Stimulated activated CD8-positive, alpha-beta memory T cell treated with anti-CD3 and anti-CD28 coated beads, Interleukin-12 subunit alpha, Interleukin-12 subunit beta, amount 100 ng/mL, for 4 hours (primary cell): ENCODE measurements at places on chromosomes 2 and 18.

- DNase-seq, result no peak
Observed at GRCh38 chr18:36249392-36249791, 48.1 kb upstream of the FHOD3 start.

GRCh38 chr2:100692381-100692780 is 127.6 kb upstream of the NPAS2 start:
- no peak for DNase-seq

- DNase-seq, result peak; percentile 46
Observed at GRCh38 chr2:136008205-136008865, 22.9 kb upstream of the DARS1 start.

GRCh38 chr2:163944347-163944737 is 208.5 kb upstream of the FIGN start:
- DNase-seq, result no peak

DNA sequence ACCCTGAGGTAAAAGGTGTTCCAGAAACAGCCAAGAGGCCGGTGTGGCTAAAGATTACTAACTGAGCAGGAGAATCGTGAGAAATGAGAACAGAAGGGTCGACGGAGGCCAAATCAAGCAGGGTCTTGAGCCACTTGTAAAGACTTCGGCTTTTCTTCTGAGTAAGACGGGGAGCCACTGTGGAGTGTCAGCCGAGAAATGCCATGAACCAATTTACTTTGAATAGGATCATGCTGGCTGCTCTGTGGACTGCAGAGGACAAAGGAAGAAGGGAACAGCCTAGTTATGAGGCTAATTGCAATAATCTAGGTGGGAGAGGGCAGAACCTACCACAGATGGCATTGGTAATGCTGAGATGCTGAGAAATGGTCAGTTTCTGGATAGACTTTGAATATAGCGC is 16.8 kb downstream of the VIT start:
- no peak for DNase-seq

DNA sequence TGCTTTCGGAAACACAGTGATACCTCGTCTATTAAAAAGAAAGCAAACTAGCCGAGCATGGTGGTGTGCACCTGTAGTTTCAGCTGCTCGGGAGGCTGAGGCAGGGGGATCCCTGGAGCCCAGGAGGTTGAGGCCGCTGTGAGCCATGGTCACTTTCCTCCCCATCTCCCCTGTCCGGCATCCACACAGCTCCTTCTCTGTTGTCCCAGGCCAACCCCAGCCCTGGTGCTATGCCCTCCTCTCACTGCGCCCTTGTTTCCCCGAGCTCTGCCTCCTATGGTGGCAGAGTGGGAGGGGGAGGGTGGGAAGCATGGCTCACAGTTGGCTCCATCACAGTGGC is 15.4 kb downstream of the RTP5 start:
- no peak for DNase-seq

DNA sequence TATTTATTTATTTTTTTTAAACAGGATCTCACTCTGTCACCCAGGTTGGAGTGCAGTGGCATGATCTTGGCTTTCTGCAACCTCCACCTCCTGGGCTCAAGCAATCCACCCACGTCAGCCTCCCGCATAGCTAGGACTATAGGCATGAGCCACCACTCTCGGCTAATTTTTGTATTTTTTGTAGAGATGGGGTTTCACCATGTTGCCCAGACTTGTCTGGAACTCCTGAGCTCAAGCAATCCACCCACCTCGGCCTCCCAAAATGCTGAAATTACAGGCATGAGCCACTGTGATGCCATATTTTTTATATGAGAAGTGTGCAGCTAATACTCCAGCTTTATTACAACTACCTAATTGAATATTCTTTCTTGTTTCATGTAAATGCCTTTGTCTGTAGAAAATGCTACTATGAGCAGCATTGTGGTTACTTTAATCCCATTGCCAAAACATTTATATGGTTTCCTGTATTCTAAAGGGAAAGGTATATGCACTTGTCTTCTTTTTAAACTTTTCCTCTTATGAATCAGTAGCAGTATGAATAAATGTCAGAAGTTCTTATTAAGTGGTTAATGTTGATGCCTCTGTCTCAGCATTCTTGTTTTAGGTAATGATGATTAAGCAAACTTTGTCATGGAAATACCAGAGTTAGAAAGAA is 9.5 kb upstream of the BCL2L11 start:
- no peak for DNase-seq

GRCh38 chr2:44826601-44827000 is 114.9 kb upstream of the SIX3 start:
- no peak for DNase-seq

DNA sequence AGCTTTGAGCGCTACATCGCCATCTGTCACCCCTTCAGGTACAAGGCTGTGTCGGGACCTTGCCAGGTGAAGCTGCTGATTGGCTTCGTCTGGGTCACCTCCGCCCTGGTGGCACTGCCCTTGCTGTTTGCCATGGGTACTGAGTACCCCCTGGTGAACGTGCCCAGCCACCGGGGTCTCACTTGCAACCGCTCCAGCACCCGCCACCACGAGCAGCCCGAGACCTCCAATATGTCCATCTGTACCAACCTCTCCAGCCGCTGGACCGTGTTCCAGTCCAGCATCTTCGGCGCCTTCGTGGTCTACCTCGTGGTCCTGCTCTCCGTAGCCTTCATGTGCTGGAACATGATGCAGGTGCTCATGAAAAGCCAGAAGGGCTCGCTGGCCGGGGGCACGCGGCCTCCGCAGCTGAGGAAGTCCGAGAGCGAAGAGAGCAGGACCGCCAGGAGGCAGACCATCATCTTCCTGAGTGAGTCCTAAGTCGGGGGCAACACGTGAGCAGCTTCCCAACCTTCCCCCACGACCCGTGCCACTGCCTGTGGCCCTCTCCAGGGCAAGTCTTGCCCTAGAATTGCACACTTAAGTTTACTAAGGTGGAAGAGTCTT is 928 bp downstream of the GPR39 start:
- DNase-seq, result no peak

DNA sequence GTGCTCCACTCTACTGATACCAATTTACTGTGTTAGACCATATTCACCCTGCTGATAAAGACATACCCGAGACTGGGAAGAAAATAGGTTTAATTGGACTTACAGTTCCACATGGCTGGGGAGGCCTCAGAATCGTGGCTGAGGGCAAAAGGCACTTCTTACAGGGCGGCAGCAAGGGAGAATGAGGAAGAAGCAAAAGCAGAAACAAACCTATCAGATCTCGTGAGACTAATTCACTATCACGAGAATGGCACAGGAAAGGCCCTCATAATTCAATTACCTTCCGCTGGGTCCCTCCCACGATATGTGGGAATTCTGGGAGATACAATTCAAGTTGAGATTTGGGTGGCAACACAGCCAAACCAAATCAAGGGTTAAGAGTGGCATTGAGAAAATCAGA is 65.2 kb downstream of the LDLRAD4 start:
- DNase-seq, result no peak

- no peak for DNase-seq
Observed at GRCh38 chr2:83565626-83566025, 893.5 kb downstream of the SUCLG1 start.

DNA sequence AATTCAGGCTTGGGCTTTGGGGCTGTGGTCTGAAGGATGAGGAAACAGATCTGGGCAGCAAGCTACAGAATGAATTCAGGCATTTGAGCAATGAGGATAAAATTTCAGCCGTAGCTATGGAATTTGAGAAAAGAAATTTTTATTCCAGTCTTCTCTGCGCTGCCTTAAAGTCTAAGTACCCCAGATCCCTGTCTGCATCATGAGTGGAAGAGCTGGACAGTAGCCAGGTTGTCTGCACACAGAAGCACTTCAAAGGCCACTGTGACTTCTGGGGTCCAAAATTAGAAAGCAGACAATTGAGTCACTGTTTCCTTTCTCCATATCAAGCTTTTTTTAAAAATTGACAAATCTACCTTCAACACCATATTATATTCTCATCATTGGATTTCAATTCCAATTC is 787.6 kb upstream of the GCFC2 start:
- DNase-seq, result no peak

- DNase-seq, result no peak
Observed at GRCh38 chr2:20035955-20036666, 15.3 kb downstream of the LAPTM4A start.

DNA sequence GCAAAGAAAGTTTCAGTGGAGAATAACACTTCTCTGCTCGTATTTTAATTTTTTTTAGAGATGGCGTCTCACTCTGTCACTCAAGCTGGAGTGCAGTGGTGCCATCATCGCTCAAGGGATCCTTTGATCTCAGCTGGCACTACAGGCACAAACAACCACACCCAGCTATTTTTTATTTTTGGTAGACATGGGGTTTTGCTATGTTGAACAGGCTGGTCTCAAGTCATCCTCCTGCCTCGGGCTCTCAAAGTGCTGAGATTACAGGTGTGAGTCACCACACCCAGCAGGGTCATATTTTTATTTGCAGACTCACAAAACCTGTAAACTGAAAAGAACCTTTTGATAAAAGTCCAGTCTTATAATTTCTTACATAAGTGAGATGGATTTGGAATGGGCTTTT is 2.6 kb downstream of the TRAK2 start:
- DNase-seq, result no peak

DNA sequence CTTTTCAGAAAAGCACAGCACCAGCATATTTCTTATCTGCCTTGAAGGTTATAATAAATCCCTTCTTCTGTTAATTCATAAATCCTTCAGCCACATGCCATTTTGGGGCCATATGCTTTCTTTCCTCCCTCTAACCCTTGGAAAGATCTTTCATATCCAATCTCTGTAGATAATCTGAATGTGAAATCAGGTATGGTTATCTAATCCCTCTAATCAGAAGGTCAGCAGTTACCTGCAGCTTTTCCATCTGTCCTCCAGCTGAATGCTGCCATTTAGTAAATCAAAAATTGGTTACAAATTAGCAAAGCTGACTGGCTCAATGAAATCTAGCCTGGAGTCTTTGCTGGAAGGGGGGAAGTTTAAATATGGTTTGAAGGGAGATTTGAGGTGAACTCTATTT is 230.5 kb downstream of the PIK3C3 start:
- no peak for DNase-seq

DNA sequence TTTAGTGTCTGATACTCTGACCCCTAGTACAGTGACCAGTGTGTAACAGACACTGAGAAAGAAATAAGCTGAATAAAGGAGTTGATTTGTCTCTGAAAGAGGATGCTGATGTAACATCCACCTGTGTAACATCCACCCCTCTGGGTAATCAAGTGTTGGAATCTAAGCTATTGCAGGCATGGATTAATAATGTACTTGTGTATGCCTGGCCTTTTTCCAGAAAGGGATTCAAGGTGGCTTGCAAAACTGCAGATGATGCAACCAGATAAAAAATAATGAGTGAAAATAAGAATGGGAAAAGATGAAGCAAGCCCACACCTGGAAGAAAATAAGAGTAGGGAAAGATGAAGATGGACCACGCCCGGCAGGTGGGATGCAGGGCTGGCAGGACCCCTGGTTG is 48.2 kb upstream of the FOXI3 start:
- no peak for DNase-seq

DNA sequence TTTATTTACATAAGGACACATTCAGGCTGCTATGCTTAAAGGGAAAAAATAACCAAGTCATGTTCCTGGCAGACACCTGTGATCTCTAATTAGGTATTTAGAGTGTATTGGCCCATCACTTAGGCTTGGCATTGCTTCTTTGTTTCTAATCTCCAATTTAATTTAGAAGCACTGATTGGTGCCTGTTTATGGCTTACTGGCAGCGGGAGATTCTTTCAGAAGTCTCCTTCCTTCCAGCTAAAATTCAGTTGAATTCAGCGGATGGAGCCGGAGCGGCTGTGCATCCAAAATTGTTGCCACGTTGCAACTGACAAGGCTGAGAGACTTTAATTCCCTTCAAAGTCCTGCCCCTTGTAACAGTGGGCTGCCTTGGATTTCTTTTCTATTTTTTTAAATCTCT is 66.5 kb downstream of the VWA3B start:
- no peak for DNase-seq

GRCh38 chr2:110173523-110173922 is 31.3 kb downstream of the NPHP1 start:
- DNase-seq, result no peak

DNA sequence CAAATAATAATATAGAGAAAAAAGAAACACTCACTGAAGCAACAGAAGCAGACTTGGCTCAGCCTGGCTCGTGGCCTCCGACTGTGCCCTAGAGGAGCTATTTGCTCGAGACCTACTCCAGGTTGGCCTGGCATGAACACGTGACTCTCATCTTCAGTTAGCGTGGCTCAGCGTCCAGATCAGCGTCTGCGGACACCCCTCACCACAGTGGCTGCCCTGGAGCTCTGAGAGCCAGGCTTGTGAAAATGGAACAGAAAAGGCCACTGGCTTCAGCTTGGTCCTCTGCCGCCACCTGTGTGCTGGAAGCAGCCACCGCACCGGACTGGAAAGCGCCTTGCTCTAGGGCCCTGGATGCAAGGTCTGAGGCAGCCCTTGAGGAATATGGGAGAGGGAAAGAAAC is 1184.0 kb upstream of the GYPC start:
- DNase-seq, result no peak

- DNase-seq, result no peak
Observed at GRCh38 chr2:61018318-61018755, 282 bp upstream of the PUS10 start.

GRCh38 chr2:204505946-204506345 is 39.3 kb upstream of the PARD3B start:
- no peak for DNase-seq

- DNase-seq, result no peak
Observed at GRCh38 chr18:32530947-32531651, 60.4 kb upstream of the GAREM1 start.

GRCh38 chr2:148221166-148221565 is 200.3 kb downstream of the MBD5 start:
- DNase-seq, result no peak

DNA sequence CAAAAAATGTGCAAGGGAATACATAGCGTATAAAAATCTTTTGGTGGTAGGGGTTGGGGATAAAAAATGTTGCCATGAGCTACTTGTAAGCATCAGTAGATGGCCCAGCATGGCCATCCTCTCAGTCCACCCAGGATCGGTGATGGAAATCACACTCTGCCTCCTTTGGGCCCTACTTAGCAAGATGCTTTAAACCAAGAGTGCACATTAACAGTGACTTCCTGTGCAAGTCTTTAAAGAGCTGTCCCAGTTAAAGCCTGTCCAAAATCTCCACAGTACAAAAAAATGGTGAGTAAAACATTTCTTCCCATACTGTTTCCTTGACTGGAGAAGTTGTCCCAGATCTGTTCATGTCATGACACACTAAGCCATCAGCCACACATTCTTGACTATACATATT is 18.0 kb downstream of the ANKRD44 start:
- no peak for DNase-seq

DNA sequence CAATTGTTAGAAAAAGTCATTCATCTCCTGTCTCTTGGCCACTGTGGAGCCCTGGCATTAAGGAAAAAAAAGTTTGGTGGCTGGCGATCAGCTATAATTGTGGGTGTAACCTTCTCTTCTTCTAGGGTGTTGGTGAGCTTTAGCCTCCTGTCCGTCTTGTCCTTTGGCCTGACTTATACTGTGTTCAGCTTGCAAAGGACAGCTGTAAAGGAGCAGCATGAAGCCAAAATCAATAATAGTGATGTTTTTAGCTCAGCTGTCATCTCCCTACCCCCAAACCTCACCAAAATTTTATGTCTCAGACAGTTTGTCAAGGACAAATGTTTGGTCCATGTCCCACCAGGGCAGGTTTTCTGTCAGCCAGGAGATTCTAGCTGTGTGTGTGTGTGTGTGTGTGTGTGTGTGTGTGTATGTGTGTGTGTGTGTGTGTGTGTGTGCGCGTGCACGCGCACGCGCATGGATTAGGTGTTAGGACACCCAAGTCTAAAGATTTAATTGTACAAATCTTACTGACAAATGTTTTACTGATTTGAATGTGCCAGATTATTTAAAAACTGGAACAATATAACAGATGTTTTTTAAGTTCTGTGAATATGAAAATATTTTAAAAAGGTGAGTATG is 109.2 kb downstream of the PTPRM start:
- DNase-seq, result no peak
